ENCODE measurements at places on chromosomes 6 and 20. TPM values are rescaled to one million over a fixed set of nuclear protein-coding genes. Genes with fewer than 3 reads are reported as not detected.
A peak's percentile ranks its signal among the peaks of the same experiment; 100 is the strongest.

Gene RGL2
- total RNA-seq, result 22.9 TPM

- DNase-seq, result no peak
- H3K4me3 ChIP-seq, result peak overlapping the region; percentile 32
- H3K36me3 ChIP-seq, result no peaks in the 10 kb centered on the region
These were observed 804 bp downstream of the C6orf141 start for GRCh38 chr6:49551078-49551865.

GRCh38 chr6:166007349-166008263 is 160.0 kb downstream of the TBXT start:
- no peak overlapping the region for H3K4me3 ChIP-seq
- H3K4me1 ChIP-seq, result no peaks in the 10 kb centered on the region
- H3K27ac ChIP-seq, result no peak overlapping the region
- peaks cover 46% of the 10 kb centered on the region for H3K27me3 ChIP-seq
- no peak for DNase-seq
- H3K36me3 ChIP-seq, result no peaks in the 10 kb centered on the region

DNA sequence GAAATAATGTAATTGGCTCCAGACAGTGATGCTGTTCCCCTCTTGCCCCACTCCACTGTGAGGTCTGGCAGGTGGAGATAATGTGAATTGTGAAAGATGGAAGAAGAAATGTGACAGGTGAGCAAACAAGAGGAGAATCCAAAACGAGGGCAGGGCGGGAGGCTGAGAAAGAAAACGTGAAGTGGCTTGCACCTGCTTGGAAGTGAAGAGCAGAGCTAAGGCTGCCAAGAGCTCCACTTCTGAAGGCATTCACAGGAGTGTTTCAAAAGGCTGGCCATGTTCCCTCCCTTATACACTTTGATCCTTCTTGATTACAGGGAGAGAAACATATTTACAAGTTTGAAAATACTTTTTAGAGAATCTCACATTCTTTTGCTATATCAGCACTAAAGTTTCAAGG is 359.4 kb downstream of the EPHA7 start:
- no peak overlapping the region for H3K27ac ChIP-seq
- H3K27me3 ChIP-seq, result no peaks in the 10 kb centered on the region
- H3K4me3 ChIP-seq, result no peak overlapping the region
- H3K36me3 ChIP-seq, result no peaks in the 10 kb centered on the region
- no peaks in the 10 kb centered on the region for H3K4me1 ChIP-seq
- no peak for DNase-seq

Gene TULP1
- total RNA-seq, result not detected

DNA sequence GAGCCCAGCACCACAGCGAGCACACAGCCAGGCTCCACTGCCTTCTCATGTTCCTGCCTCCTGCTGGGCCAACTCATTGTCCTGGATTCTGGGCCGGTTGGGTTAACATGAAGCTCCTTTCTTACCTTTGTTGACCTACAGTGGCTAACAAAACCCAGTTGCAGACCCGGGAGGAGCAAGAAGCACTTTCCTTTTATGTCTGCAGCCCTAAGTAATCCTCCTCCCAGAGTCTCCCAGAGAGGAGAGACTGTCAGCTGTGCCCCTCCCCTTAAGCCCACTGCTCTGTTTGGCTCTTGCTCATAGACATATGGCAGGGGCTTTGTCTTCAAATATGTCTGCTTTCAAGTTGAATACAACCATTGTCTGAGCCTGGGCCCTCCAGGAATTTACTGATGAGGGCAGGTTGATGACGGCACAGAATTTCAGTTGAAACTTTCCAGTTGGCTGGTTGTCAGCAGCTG is 55.2 kb downstream of the PSMB1 start:
- H3K27ac ChIP-seq, result no peak overlapping the region
- H3K36me3 ChIP-seq, result no peaks in the 10 kb centered on the region
- H3K4me3 ChIP-seq, result no peak overlapping the region
- no peak for DNase-seq

- no peak for DNase-seq
- H3K27ac ChIP-seq, result no peak overlapping the region
- H3K4me3 ChIP-seq, result no peak overlapping the region
- no peaks in the 10 kb centered on the region for H3K36me3 ChIP-seq
- peaks cover 4% of the 10 kb centered on the region for H3K27me3 ChIP-seq
- no peaks in the 10 kb centered on the region for H3K4me1 ChIP-seq
These were observed 255.7 kb upstream of the SUPT3H start for GRCh38 chr6:45633272-45633908.

Gene SCRT2
- not detected for total RNA-seq

Gene LAMP5
- total RNA-seq, result not detected

Gene SLC13A3
- 27.9 TPM for total RNA-seq

GRCh38 chr6:15504040-15504495 is 158.8 kb downstream of the DTNBP1 start:
- no peak overlapping the region for H3K4me3 ChIP-seq
- peaks cover 36% of the 10 kb centered on the region for H3K36me3 ChIP-seq
- peaks cover 30% of the 10 kb centered on the region for H3K4me1 ChIP-seq
- H3K27ac ChIP-seq, result peak overlapping the region; percentile 49
- DNase-seq, result no peak

DNA sequence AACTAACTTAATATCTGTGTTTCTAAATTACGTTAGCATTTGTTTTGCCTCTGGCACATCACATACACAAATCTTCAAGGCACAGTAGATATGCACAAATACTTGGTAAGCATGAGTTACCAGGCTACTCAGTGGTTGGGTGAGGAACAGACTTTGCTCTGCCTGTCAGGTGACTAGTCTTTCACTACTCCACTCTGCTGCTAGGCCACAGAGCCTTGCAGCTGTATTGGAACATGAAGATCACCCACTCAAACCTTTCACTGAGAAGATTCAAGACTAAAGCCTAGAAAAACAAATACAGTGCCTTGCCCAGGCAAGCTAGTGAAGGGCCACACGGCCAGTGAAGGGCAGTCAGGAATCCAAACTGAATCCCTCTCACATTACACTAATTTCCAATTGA is 47.0 kb downstream of the DTNBP1 start:
- peak; percentile 59 for DNase-seq
- H3K4me1 ChIP-seq, result peaks cover 11% of the 10 kb centered on the region
- H3K27ac ChIP-seq, result no peak overlapping the region
- no peaks in the 10 kb centered on the region for H3K27me3 ChIP-seq
- no peaks in the 10 kb centered on the region for H3K36me3 ChIP-seq

Gene ADTRP
- total RNA-seq, result not detected

Gene TXLNB
- total RNA-seq, result not detected

Gene AKIRIN2
- total RNA-seq, result 29.2 TPM

DNA sequence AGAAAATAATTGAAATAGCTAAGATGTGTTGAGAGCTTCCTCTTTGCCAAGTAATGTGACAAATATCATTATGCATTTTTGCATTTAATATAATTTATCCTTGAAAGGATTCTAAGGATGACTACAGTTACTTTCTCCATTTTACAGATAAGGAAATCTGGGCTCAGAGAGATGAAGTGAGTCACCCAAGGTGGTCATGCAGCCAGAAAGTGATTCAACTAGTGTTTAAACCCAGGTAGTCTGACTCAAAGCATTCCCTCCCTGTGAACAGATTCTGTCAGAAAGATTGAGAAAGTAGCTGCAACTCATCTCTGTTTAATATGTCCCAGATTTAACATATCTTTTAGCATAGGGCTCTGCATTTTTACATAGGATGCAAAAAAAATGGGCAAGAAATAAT is 28.1 kb downstream of the NRSN1 start:
- no peak for DNase-seq
- H3K27me3 ChIP-seq, result no peaks in the 10 kb centered on the region
- peaks cover 15% of the 10 kb centered on the region for H3K4me1 ChIP-seq
- no peak overlapping the region for H3K4me3 ChIP-seq

- DNase-seq, result peak; percentile 97
- H3K36me3 ChIP-seq, result peaks cover 21% of the 10 kb centered on the region
- H3K4me3 ChIP-seq, result no peak overlapping the region
- H3K27me3 ChIP-seq, result no peaks in the 10 kb centered on the region
These were observed 30.4 kb downstream of the AKIRIN2 start for GRCh38 chr6:87671555-87672029.

Gene RTEL1
- 10.9 TPM for total RNA-seq

- no peak for DNase-seq
- peaks cover 28% of the 10 kb centered on the region for H3K4me1 ChIP-seq
- H3K27ac ChIP-seq, result peak overlapping the region; percentile 80
- H3K36me3 ChIP-seq, result 0 out of 2 replicates have a peak, but pooled peaks cover 1% of the 10 kb centered on the region
- H3K4me3 ChIP-seq, result no peak overlapping the region
These were observed 384.8 kb upstream of the SOX4 start for GRCh38 chr6:21208796-21209186.

GRCh38 chr20:60294632-60295031 is 336.4 kb downstream of the CDH26 start:
- H3K4me3 ChIP-seq, result no peak overlapping the region
- no peaks in the 10 kb centered on the region for H3K4me1 ChIP-seq
- H3K27ac ChIP-seq, result no peak overlapping the region
- peaks cover 5% of the 10 kb centered on the region for H3K27me3 ChIP-seq
- no peak for DNase-seq
- no peaks in the 10 kb centered on the region for H3K36me3 ChIP-seq

DNA sequence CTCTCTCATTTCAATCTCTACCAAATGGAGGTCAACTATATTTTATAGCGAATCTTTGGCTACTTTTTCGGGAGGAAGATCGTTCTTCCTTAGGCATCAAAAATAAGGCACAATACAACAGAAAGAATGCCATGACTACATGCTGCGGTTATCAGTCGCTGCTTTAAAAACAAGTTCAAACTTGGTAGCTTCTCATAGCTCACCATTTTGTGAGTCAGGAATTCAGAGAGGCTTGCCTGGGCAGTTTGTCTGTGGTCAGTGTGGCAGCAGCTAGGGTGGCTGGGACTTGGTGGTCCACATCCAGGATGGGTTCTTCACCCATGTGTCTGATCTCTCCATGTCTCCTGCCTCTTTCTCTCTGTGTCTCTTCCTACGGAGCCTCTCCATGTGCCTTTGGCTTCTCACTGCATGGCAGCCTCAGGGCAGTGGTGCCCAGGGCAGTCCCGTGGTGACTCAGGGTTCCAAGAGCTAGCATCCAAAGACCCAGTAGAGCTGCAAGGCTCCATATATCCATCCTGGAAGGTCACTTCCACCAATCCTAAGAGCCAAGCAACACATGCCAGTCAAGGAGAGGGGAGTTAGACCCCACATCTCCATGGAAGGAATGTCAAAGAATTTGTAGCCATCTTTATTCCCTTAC is 10.4 kb downstream of the SCML4 start:
- peaks cover 4% of the 10 kb centered on the region for H3K27me3 ChIP-seq
- H3K27ac ChIP-seq, result no peak overlapping the region
- DNase-seq, result no peak
- H3K36me3 ChIP-seq, result no peaks in the 10 kb centered on the region
- no peak overlapping the region for H3K4me3 ChIP-seq

Gene RHAG
- not detected for total RNA-seq

Gene EDEM2
- 46.9 TPM for total RNA-seq

GRCh38 chr20:40970218-40970617 is 58.4 kb upstream of the TOP1 start:
- no peak overlapping the region for H3K4me3 ChIP-seq
- H3K27me3 ChIP-seq, result peaks cover 8% of the 10 kb centered on the region
- DNase-seq, result no peak
- peaks cover 25% of the 10 kb centered on the region for H3K4me1 ChIP-seq
- no peak overlapping the region for H3K27ac ChIP-seq

DNA sequence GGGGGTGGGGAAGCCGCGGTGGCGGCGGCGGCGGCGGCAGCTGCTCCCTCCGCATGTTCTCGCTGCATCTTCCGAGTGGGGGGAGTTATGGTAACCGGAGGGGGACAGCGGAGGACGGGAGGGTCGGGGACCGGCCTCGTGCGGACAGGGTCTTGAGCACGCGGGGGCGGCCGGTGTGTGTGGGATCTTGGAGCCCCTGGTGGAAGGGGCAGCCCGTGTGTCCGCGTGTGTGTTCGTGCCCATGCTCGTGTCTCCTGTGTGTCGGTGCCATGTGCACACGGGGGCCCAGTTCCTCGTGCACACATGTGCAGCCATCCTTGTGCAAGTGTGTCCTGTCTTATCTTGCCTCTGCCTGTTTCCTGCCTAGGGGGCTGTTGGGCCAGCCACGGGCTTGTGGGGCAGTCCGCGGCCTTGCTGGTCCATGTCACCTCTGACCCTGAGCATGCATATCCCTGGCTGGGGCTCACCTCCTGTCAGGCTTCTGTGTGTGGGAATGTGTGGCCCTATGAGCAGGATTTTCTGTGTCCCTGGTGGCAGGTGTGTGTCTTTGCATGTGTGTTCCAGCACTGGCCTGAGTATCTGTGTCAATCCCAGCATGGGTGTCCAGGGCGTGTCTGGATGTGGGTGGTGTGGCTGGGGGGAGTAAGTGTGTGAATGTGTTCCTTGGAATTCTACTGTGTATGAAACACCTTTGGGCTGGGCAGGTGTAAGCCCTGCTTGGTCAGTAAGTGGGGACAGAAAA is 8.5 kb downstream of the SYNGAP1 start:
- no peaks in the 10 kb centered on the region for H3K36me3 ChIP-seq
- peak overlapping the region; percentile 78 for H3K4me3 ChIP-seq
- peaks cover 58% of the 10 kb centered on the region for H3K4me1 ChIP-seq
- H3K27me3 ChIP-seq, result no peaks in the 10 kb centered on the region
- H3K27ac ChIP-seq, result no peak overlapping the region
- DNase-seq, result peak; percentile 79

DNA sequence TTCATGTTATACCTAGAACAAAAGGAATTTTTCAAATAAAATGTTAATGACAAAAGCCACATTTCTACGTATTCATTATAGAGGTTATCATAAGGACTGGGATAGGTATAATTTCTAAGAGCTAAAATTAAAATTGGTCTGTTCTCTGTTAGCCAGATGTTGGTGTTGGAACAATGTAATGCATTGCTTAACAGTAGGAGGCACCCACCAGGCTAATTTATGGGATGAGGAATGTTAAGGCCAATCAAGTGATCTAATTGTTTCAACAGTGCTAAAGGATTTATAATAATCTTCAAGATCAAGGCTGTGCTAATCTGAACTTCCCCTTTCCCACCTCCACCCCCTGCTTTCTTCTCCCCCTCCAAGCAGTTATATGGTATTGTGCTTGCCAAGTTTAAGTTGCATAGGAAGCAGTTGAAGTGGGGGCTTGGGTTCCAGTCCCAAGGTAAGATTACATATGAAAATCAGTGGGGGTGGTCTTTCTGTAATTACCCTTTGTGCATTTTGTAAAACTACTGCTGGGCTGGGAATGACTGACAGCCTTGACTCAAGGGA is 89.2 kb upstream of the BACH2 start:
- no peak overlapping the region for H3K4me3 ChIP-seq
- peaks cover 4% of the 10 kb centered on the region for H3K27me3 ChIP-seq
- no peak overlapping the region for H3K27ac ChIP-seq
- H3K36me3 ChIP-seq, result no peaks in the 10 kb centered on the region

DNA sequence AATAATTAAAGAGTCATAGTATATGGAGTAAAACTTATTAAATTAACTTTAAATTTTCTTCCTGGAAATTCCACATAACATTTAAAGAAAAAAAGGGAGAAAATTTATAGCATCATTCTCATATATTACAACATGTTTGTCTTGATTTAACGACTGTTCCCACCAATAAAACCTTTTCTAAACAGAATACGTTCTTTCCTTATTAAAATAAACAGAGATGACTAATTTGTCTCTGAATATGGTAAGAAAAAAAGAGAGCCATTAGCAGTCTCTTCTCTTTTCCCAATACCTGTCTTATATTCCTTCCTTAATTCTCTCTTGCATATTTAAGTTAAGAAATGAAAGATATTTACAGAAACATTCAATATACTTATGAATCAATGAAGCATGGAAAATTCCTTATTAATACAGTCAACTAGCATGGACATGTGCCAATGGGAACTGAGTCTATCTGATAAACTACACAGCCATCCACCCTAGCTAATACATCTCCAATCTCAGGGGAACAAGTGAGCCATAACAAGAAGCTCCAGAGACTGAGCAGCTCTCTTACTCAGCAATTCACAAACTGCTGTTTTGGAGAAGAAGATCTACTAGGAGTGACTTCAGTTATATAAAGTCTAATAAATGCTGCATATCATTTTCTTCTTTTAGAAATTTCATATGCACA is 347.1 kb upstream of the MANEA start:
- H3K4me1 ChIP-seq, result no peaks in the 10 kb centered on the region
- no peaks in the 10 kb centered on the region for H3K36me3 ChIP-seq
- H3K4me3 ChIP-seq, result no peak overlapping the region
- no peaks in the 10 kb centered on the region for H3K27me3 ChIP-seq

Gene HTR1B
- total RNA-seq, result not detected

Gene BHLHE23
- not detected for total RNA-seq

Data from HepG2 (cell line).